ENCODE measurements at places on chromosomes 6 and 20.

GRCh38 chr20:44533928-44534327, 12.1 kb upstream of the SERINC3 start:
- DNase-seq = no peak

- no peak for DNase-seq
Observed at GRCh38 chr6:39223555-39223954, 5.7 kb downstream of the KCNK5 start.

DNA sequence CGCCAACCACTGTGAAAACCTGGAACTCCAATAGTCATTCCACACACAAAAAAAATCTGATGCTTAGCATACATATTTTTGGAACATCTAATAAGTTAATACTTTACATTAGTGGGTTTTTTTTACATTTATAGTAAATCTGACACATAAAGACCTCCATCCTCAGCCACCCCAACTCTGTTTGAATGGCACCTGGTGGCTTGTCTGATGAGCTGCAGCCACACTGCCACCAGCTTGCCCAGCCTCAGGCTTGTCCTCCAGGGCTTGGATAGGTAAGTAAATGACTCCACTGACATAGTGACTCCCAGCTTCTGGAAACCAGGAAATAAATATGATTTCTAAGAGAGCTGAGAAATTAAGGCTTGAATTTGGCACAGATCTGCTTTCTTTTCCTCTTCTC, 71.5 kb downstream of the ZNF133 start:
- no peak for DNase-seq

DNA sequence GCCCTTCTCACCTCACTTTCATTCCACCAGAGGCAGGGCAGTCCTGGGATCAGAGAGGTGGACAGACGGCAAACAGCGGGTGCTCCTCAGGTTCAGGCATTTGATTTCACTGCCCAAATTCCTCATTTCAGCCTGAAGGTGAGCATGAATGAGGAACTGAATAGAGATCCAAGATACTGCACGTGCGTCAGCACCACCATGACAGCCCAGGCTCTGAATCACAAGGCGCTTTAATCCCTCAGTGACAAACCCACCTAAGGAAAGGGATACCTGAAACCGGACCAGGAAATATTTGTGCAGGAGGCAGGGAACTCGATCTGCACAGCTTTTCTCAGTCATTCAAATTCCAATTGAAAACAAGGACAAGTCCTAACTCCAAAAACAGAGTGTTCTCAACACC, 174.8 kb upstream of the HEY2 start:
- DNase-seq = no peak

DNA sequence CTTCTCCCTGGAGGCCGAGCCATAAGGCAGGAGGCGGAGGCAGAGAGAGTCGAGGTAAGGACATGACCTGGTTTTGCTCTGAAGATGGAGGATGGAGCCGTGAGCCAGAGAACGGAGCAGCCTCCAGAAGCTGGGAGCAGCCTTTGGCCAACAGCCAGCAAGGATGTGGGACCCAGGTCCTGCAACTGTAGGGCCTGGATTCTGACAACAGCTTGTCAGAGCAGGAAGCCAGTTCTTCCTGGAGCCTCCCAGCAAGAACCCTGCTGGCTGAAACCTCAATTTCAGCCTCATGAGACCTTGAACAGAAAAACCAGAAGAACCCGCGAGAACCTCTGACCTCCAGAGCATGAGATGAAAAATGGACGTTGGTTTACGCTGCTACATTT, 13.4 kb upstream of the MRGBP start:
- no peak for DNase-seq
